DMS79 treated with DMSO at 0.1 percent for 48 hours (cell line): ENCODE measurements at places on chromosomes 1 and 21.

GRCh38 chr1:110006516-110006915 is 22.0 kb downstream of the AHCYL1 start:
- DNase-seq = no peak

DNA sequence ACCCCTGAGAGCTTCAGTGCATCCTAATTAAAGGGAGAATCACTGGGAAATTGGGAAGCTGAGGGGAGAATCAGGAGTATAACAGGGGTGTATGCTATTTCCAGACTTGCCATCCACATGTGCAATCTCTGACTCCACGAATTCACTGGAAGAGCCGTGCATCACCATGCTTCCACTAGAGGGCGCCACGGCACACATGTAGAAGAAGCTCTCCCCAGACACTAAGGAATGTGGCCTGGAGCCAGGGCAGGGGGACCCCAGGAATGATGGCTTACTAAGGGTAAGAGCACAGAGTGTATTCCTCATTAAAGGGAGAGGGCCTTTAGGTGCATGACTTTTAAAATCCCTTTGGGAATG is 81.5 kb downstream of the ABCA4 start:
- peak; percentile 15 for DNase-seq

GRCh38 chr1:79663916-79664315 is 657.4 kb upstream of the ADGRL4 start:
- no peak for DNase-seq

DNA sequence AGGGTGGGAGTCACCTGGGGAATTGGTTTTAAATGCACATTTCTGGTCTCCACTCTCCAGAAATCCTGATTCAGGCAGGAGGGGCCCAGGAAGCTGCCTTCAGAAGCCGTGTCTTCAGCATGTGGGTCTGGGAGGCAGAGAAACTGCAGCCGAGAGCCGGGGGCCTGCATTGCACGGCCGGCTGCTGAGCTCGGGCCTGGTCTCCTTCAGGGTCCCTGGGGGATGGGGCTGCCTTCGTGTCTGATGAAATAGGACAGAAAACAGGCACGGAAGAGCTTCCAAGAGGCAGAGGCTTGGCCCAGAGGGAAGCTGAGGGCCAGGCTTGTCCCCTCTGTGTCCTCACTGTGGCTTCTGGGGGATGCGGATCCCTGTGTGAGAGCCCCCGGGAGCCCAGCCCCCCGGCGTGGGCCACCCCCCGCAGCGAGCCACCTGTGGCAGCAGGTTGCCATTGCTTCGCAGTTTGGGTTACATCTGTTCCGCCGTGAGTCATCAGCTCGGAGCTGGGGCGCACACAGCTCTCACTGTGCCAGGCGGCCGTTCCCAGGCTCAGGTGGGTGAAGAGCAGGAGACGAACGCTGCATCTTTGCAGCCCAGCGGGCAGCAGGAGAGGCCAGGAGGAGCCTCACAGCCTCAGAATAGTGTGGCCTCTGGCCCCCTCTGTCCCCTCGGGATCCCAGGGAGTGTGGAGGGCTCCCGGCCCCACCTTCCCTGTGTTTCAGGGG is 72.4 kb downstream of the AJAP1 start:
- DNase-seq = no peak

GRCh38 chr1:62194651-62195544 is at the start of gene L1TD1:
Gene L1TD1, plus strand, starts transcription at chr1:62194849. Its CDS starts 11,780 bp downstream, at chr1:62206629.
- no peak for DNase-seq

DNA sequence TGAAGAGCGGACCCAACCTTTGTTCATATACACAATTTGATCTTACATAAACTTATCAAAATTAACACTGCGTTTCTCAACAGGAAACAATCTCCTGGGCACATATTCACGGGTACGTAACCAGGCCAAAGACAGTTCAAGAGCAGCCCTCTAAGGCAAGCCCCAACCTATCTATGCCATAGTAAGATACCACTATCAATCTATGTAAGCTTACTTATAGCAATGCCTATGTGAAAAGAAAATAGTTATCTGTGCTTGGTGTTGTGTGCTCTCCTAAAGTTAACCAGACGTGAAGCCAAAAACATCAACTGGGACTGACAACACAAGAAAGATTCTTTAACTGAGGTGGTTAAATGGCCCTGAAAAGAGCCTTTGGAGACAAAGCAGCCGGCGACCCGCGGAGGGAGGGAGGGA is 49.4 kb upstream of the BOLA1 start:
- DNase-seq = peak; percentile 30

GRCh38 chr1:241615043-241615974 is 24.9 kb downstream of the CHML start:
- no peak for DNase-seq

DNA sequence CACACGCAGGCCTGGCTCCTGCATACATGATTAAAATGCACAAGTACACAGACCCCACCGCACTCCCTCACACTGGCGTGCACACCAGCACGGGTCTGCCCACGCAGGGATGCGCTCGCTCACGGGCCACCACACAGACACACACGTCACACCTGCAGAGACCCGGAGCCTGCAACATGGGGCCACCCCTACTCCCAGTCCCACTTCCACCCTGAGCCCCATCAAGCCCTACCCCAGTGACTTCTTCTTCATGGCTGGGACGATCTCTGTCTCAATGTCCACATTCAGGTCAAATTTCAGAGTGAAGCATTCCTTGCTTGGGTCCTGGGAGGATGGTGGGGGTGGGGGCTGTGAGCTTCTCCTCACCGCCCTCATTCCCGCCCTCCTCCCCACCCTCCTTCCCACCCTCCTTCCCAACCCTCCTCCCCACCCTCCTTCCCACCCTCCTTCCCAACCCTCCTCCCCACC is 8.9 kb upstream of the TNFRSF25 start:
- no peak for DNase-seq

DNA sequence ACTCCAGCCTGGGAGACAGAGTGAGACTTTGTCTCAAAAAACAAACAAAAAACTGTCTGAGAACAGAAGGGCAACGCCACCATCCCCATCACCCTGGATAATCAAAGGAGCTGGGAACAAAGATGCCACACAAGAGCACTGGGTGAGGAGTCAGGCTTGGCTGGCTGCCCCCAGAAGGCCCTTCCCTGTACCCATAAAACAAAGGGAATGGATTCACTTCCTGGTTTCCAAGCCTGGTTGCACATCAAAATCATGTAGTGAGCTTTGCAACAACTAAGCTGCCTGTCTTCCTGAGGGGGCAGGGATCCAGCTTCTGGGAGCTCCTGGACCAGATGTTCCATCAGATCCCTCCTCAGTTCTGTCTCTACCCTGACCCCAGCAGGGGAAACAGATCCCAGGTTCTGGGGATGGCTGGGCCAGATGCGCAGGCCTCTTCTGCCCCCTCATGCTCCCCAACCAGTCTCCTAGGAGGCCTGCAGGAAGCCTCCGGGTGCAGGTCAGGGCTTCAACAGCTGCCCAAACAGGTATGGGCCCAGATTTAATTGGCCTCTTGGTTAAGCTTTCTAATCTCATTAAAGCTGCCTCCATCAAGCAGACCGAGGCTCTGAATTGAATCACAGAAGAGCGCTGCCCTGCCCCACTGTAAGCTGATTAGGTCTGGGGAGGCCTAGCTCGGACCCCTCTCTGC is 97.8 kb downstream of the MRPL37 start:
- no peak for DNase-seq

GRCh38 chr1:25922971-25923552 is 16.8 kb upstream of the STMN1 start:
- peak; percentile 54 for DNase-seq

DNA sequence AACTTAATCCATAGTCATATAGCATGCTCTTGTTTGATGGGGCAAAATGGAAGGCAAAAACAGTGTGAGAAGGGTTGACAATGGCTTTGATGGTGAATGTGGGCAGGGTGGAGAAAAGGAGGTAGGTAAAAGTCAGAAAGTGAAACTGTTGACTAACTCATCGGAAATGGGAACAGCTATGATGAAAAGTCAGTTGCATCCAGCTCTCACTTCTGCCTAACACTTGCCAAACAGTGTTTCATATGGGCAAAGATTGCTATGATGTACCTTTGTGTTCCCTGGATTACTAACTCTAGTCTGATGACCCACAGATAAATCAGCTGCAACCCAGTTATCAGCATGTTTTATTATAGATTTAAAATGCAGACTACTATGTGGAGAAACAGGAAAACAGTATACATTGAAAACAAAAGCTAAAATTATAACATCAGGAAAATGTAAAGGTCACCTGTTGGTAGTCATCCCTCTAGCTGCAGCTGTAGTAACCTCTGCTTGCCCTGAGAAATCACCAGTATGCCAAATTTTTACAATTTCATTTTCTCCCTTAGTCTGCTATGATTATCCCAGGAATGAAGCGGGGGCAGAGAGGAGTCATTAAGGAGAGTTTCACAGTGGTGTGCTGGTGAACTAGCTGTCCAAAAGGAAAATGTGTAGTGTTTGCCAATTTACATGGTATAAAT is 11.7 kb downstream of the TNFSF18 start:
- DNase-seq = no peak

GRCh38 chr1:168865850-168866620 is 137.0 kb upstream of the DPT start:
- no peak for DNase-seq
